ENCODE measurements at places on chromosomes 5 and 9. TPM values are rescaled to one million over a fixed set of nuclear protein-coding genes. Genes with fewer than 3 reads are reported as not detected.

Gene SLC6A19
- not detected for total RNA-seq

Gene PFN3
- not detected for total RNA-seq

DNA sequence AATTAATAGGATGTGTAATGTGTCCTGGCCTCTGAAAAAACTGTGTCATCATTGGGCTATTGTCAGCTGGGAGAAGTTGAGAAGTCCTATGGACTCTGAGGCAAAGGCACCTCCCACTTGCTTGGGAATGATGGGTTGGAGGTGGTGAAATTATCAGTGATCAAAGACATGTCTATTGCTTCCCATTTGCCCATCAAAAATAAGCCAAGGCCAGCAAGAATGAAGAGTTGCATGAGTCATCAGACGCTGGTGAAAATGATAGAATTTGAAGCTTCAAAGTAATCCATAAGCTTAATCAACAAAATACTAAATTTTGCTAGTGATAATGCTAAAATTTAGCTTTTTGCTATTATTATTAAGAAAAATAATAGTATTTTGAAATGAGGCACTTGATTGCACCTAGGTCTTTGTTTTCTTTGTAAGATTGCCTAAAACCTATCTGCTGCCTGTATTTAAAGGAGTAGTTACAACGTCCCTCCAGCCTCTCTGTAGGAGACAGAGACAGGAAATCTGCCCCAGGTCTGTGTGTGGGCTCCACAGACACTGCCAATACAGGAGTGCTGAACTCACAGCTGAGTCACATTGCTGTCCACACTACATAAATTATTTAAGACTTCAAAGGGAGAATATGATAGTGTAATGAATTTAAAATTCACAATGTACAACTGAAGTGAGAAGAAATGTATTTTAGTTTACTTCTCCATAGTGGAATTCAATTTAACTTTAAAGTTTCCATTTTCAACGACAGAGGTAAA is 48.4 kb upstream of the APC start:
- DNase-seq: no peak

Gene DAPK1
- total RNA-seq: 17.8 TPM
